ENCODE measurements at places on chromosomes 5 and 9. TPM values are rescaled to one million over a fixed set of nuclear protein-coding genes. Genes with fewer than 3 reads are reported as not detected.
A peak's percentile ranks its signal among the peaks of the same experiment; 100 is the strongest.

The KIF24 gene
- total RNA-seq: 5.5 TPM

The GPX8 gene
- total RNA-seq: 129 TPM

The CACNA1B gene
- total RNA-seq: not detected

The SAPCD2 gene
- 5.9 TPM for total RNA-seq

The PPP6C gene
- 53.8 TPM for total RNA-seq

The OR1K1 gene
- total RNA-seq: not detected

The CSF1R gene
- total RNA-seq: not detected

The SPATA31E1 gene
- not detected for total RNA-seq

The PITX1 gene
- 32.6 TPM for total RNA-seq

The SMIM32 gene
- not detected for total RNA-seq

The MARCOL gene
- not detected for total RNA-seq

The GPRIN1 gene
- total RNA-seq: 14.0 TPM

The PCDHGA10 gene
- 1.9 TPM for total RNA-seq

The PHF24 gene
- not detected for total RNA-seq

- no peak for DNase-seq
Observed at GRCh38 chr9:16213781-16214515, 656.5 kb downstream of the BNC2 start.

GRCh38 chr9:134778841-134779411, 101.7 kb upstream of the FCN2 start:
- DNase-seq: peak; percentile 68

DNA sequence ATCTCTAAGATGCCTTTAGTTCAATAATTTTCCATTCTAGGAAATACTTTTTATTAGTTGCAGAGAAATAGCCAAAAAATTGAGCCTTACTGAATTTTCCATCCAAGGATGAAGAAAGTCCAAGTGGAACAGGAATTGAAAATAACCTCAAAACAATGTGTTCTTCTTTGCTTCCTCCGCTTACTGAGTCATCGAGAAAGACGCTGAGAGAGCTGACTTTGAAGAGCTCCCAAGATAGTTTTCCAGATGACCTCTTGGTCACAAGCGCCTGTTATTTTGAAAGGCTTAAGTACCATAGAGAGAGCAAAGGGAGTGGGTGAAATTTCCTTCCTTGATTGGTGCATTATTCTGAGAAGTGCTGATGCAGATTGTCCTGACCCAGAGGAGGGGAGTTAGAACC, 253.5 kb upstream of the ATP10B start:
- no peak for DNase-seq

DNA sequence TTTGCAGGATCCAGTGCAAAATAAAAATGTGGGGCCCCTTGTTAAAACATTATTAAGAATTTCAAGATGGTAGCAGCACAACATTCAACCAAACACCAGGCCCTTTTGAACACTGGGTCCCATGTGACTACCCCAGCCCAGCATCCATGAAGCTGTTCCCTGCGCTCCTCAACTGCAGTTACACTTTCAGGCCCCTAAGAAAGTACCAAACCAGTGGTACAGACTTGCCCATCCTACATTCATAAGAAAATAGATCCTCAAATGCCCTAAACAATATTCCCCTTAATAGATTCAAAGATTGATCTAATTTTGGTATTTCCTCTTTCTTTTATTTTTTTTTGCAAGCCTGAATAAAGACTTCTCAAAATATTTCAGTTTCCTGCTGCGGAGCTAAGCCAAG, 201.7 kb downstream of the EFNA5 start:
- DNase-seq: no peak

- no peak for DNase-seq
Observed at GRCh38 chr5:43357067-43357466, 43.9 kb upstream of the HMGCS1 start.

DNA sequence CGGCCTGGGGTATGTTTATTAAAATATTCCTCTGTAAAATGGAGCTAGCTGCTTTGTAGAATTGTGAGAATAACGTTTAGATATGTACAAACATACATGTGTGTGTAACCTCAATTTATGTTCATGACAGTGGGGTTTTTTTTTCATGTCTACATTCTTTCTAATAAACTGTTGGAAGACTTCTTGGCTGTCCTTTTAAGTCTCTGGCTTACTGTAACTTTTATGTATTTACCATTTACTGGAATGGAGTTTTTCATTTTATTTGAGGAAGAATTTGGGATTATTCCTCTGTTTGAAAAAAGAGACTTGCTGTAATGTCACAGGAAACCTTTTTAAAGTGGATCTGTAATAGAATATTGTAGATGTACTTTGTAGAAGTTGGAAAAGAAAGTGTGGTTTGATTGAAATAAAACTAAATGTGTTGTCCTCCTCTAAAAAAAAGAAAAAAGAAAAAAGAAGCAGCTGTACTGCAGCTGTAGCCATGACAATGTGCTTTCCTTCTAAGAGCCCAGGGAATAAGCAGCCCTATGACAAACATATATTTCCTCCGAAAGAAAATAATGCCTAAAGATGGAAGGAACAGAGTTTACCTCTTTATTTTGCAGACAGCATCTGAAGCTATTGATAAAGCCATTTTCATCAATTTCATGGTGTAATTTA, 71.2 kb upstream of the FREM1 start:
- no peak for DNase-seq

DNA sequence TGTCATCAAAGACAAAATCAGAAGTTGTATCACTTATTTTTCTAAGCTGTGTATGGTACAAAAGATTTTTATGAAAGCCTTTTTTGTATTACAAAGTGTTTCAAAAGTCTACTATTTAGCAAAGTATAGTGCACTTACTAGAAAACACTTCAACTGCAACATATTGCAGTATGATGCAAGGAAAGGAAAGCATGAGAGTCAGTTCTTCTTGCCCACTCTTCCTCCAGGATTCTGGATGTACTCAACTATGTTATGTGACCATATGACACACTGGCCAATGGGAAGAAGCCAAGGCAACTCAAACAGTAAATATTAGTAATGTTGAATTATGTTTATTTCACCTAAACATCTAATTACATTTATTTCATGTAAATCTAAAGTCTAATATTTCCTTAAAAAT, 49.5 kb upstream of the TYRP1 start:
- no peak for DNase-seq

- no peak for DNase-seq
Observed at GRCh38 chr9:33446240-33446945, 1.0 kb downstream of the AQP3 start.

GRCh38 chr9:2473681-2474080, 147.9 kb upstream of the VLDLR start:
- no peak for DNase-seq

DNA sequence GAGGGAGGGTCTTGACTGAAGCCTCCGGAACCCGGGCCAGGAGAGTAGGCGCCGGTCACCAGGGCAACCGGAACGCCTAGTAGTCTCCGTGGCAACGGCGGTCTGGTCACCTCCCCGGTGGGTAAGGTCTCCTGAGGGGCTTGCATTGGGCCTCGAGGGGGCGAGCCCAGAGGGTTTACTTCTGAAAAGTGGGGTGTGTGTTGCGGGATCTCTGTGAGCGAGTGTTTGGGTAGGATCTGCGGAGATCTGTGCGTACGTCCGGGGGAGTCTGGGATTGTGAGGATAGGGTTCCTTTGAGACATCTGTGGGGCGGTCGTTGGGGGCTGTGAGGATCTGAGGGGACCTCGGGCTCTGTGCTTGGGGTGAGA, at the start of gene FAM221B:
Gene FAM221B (minus strand): TSS at position 17 of the 368 bp plus-strand sequence. CDS start 2,571 bp downstream, outside the sequence.
- no peak for DNase-seq

DNA sequence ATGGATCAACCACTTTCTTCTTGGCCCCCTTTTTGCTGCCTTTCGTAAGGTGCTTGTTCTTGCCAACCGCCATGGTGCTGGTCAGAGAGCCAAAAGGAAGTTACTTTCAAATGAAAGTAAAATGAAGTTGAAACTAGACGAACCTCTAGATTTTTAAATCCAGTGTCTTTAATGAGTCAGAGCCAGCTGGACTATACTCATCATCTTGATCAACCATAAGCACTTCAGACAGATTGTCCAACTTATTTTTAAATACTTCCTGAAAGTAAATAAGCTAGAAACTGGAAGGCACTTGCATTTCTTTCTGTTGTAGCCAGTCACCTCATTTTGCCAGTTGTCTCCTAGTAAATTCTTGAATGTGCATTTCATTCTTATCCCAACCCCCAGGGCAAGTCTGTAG, 48.9 kb downstream of the JMY start:
- DNase-seq: no peak

DNA sequence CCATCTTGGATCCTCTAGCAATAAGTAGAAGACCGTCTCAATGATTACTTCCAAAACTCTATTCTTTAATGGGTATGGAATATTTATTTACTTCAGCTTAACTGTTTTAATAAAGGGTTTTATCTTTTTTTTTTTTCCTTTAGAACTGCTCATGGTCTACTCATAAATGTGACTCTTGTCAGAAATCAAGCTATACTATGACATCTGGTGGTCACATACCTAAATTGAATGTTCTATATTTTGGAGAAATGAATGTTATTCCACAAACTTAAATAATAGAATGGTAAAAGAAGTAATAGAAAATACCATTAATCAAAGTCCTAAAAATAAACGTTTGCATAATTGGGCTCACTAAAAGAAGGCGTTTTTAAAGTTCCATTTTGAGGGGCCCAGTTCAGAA, 131.2 kb upstream of the PLCXD3 start:
- DNase-seq: peak; percentile 18

- no peak for DNase-seq
Observed at GRCh38 chr5:57915536-57915935, 432.9 kb upstream of the ACTBL2 start.

- no peak for DNase-seq
Observed at GRCh38 chr9:118963674-118964073, 405.6 kb downstream of the BRINP1 start.

DNA sequence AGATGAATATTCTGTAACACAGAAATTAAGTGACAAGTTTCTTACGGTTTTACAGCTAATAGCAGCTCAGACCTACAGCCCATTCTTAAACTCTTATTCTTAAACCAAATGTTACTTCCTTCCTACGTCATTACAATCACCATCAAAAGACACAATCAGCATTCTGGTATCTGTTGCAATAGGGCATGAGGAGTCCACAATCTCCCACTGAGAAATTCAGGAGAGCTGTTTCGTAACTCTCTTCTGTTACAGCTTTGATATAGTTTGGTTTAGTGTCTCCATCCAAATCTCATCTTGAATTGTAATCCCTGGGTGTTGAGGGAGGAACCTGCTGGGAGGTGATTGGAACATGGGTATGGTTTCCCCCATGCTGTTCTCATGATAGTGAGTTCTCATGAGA, 163.4 kb downstream of the GAS1 start:
- DNase-seq: no peak

GRCh38 chr5:110634475-110634874, 92.0 kb downstream of the TMEM232 start:
- DNase-seq: no peak

- no peak for DNase-seq
Observed at GRCh38 chr5:128636361-128636760, 98.3 kb upstream of the FBN2 start.

DNA sequence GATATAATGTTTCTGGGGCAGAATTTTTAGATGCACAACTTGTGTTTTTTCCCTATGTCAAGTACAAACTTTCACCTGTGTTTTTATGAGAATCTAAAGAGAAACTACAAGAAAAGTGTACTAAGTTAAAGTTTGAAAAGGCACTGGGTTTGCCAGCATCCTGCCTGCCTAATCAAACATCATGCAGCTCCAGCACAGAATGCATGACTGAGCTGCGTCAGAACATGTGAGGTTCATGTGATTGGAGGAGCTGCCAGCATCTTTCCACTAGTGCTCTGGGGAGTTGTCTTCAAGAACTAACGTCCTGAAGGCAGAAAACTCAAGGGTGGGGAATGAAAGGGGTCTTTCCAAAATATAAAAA, 46.1 kb upstream of the RIC1 start:
- no peak for DNase-seq

DNA sequence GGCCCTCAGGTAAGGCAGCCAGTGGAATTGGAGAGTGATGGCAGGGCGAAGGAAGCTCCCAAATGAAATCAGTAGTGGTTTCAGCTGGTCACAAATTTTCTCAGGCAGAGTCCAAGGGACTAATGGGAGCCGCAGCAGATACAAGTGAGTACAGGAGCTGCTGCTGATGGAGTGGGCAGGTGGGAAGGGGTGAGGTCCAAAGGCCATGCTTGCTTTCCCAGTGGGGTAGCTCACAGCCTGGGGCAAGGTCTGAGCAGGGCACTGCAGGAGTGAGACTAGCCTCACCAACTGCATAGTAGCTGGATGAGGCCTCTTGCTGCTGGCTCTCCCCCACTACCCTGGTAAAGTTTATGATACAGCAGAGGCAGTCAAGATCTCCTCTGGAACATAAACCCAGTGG, 38.2 kb downstream of the MTAP start:
- no peak for DNase-seq

- no peak for DNase-seq
Observed at GRCh38 chr5:57932761-57933160, 450.1 kb upstream of the ACTBL2 start.

GRCh38 chr9:974996-975739, 1.3 kb upstream of the DMRT3 start:
- DNase-seq: no peak

- no peak for DNase-seq
Observed at GRCh38 chr9:137191691-137192447, 3.4 kb downstream of the SSNA1 start.

DNA sequence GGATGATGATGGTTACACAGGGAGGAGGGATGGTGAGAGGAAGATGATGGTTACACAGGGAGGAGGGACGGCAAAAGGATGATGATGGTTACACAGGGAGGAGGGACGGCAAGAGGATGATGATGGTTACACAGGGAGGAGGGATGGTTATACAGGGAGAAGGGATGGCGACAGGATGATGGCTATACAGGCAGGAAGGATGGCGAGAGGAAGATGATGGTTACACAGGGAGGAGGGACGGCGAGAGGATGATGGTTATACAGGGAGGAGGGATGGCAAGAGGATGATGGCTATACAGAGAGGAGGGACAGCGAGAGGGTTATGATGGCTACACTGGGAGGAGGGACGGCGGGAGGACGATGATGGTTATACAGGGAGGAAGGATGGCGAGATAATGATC, 64.1 kb upstream of the FCN1 start:
- DNase-seq: no peak

- DNase-seq: no peak
Observed at GRCh38 chr9:112011051-112011620, 114.5 kb downstream of the UGCG start.

DNA sequence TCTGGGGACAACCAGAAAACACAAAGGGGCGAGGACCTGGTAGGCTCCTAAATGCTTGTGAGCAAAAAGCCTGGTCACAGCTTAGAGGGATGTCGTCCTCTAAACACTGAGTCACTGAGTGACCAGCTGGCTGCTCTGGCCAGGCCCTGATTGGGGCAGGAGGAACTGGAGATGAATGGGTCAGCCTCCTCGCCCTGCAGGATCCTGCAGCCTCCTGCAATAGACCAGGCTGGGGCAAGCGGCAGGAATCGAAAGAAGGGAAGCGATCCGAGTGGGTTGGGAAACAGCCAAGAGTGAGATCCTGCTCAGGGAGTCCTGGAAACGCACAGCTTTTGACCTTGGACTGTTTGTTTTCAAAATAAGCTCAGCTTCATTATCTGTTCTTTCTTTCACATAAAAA, 34.1 kb upstream of the MSX2 start:
- peak; percentile 50 for DNase-seq

- DNase-seq: no peak
Observed at GRCh38 chr5:91383956-91384300, 811 bp upstream of the ARRDC3 start.

- DNase-seq: no peak
Observed at GRCh38 chr9:35501946-35502345, 12.0 kb downstream of the RUSC2 start.

GRCh38 chr9:6567140-6567591, 78.4 kb downstream of the GLDC start:
- DNase-seq: peak; percentile 18

- DNase-seq: no peak
Observed at GRCh38 chr5:14996997-14997396, 125.4 kb upstream of the ANKH start.

GRCh38 chr5:154191467-154192261, 1.1 kb downstream of the GALNT10 start:
- DNase-seq: no peak

Measured in H4 (cell line).